ENCODE measurements at places on chromosomes 13 and 19.

DNA sequence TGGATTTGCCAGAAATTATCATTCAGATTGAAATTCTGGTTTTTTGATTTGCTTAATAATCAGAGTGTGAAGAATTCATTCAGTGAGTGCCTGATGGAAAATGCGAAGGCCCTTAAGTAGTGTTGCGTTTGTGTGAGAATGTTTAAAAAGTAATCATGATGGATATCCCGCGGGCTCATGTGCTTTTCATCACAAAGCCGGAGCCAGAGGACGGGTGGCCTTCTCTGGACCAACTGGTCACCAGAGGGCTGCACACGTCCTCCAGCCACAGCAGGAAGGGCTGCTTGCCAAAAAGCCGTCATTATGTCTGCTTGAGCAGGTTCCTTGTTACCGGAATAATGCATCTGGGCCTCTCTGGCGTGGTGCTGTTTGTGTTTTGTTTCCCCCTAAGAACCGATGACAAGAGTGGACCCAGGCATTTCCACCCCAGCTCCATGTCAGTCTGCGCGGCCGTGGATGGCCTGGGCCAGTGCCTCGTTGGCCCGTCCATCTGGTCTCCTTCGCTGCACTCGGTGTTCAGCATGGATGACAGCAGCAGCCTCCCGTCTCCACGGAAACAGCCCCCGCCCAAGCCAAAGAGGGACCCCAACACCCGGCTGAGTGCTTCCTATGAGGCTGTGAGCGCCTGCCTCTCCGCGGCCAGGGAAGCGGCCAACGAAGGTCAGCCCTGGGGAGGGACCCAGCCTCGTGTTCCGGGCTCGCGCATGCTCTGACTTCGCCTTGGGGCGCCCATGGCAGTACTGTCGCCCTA is 497.7 kb downstream of the MYO16 start:
- no peak for DNase-seq

DNA sequence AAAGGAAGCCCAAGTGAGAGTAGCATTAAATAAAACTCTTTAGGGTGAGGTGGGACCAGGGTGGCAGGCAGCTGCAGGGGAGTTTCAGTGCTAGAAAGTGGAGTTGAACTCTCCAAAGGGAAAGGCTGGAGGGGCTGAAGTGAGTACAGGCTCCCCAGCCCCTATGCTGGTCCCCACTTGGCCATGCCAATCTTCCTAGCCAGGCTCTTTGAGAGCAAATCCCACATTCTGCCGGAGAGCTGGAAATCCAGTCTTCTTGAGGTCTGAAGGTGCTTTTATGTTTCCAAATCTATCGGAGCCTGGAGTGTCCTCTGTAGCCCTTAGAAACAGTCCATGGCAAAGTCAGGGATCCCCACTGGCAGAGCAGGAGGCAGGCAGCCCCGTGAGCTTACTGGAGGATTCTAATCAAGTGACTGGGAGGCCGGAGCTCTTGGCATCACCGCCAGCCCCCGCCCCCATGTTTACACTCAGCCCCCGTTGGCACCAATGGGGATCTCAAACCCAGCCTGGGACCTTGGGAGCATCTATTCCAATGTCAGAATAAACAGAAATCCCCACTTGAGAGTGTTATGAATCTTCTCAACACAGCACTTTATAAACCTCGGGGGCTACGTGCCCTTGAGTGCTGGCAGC is 18.3 kb downstream of the ZNF536 start:
- no peak for DNase-seq

GRCh38 chr13:79799059-79799867 is 318.3 kb downstream of the NDFIP2 start:
- no peak for DNase-seq

GRCh38 chr13:109271555-109272541 is 514.5 kb downstream of the IRS2 start:
- peak; percentile 61 for DNase-seq

GRCh38 chr13:31964168-31964567 is 67.4 kb upstream of the FRY start:
- DNase-seq: no peak

GRCh38 chr13:72696579-72696978 is 30.9 kb downstream of the MZT1 start:
- no peak for DNase-seq

DNA sequence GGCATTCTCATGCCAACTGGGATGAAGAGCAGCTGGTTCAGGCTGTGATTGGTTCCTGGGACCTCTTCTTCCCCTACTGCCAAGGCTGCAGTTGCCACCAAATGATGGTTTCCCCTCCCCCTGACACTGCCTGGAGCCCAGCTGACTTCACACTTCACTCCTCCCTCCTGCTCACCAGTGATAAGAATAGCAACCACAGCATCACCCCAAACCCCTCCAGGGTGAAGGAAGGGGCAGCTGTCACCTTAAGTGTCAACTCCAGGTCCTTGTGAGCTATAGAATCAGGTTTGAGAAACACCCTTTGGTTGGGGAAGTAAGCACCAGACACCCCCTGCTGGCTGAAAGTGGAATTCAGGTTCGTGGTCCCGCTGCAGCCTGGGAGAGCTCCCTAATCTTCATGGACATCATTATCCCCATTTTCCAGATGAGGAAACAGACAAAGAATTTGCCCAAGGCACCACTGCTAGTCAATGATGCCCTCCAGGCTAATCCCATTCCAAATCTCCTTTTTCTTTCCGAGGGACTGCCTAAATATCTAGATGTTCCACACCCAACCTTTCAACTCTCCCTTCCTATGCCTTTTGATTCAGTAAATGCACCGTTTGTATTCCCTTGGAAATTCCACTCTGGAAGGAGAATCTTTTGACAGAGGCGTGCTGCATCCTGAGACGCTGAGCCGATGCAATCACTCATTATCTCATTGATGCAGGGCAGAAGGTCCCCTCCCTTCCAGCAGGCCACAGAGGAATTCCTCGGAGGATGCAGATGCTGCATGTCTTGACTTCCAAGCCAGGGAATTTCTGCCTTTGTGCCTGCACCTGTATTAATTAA is 50.6 kb upstream of the UQCRFS1 start:
- peak; percentile 44 for DNase-seq

DNA sequence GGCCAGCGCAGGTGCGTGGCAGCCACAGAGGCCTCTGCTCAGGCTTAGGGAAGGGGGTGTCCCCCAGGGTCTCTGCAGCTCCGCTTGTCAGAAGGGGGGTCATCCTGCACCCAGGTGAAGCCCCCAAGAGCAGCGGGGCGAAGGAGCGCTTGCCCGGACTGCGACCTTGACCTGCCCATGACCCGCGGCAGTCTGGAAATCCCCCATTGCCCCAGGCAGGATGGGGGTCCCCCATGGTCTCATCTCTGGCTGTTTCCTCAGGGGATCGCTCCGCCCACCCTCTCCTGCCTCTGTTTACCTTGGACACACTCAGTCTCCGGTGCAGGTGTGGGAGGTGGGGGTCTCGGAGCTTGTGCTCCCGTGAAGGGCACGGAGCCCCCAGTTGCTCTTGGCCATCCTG is 82.7 kb downstream of the KDM4B start:
- no peak for DNase-seq

- no peak for DNase-seq
These were observed 74.7 kb downstream of the KL start for GRCh38 chr13:33090755-33091414.

- no peak for DNase-seq
These were observed 815 bp downstream of the MAP3K10 start for GRCh38 chr19:40191836-40192646.

GRCh38 chr19:46753420-46754155 is 7.3 kb upstream of the STRN4 start:
- no peak for DNase-seq

GRCh38 chr13:27203854-27204253 is 32.2 kb upstream of the USP12 start:
- no peak for DNase-seq

- no peak for DNase-seq
These were observed 38.1 kb downstream of the DOCK9 start for GRCh38 chr13:98939660-98940191.

DNA sequence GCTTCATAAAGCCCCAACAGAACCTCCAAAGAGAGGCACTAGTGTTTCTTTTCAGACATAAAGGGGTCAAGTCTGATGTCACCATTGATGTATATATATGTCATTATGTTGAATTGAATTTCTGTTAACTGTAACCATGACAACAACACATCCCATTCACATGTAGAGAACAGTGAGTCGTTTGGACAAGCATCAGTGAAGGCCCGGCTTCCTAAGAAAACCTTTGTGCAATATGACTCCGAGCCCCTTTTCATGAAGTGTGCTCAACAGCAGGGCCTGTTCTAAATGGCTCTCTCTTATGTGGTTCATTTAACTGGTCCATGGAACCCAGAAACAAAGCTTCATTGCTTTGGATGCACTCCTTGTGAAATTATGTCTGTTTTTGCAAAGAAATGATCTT is 67.2 kb upstream of the UBL3 start:
- DNase-seq: no peak

DNA sequence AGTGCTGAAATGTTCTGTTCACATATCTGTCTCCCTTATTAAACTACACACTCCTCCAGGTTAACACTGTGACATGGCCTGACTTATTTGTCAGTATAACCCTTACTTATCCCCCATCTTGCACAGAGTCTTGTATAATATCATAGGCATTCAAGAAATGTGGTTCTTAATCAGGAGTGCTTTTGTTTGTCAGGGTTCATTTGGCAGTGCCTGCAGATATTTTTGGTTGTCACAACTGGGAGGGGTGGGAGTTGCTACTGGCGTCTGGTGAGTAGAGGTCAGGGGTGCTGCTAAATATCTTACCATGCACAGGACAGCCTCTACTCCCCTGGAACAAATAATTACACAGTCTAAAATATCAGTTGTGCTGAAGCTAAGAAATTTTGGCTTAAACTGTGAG is 20.4 kb upstream of the OBI1 start:
- no peak for DNase-seq

GRCh38 chr13:112443191-112443994 is 67.2 kb downstream of the SPACA7 start:
- no peak for DNase-seq

- peak; percentile 96 for DNase-seq
These were observed at the start of gene ERVK3-1 for GRCh38 chr19:58305065-58305931. TSS of gene ERVK3-1 (plus strand) at chr19:58305377. CDS start at chr19:58312169, 6,792 bp downstream.

GRCh38 chr13:51630288-51630615 is 46.0 kb downstream of the WDFY2 start:
- no peak for DNase-seq

DNA sequence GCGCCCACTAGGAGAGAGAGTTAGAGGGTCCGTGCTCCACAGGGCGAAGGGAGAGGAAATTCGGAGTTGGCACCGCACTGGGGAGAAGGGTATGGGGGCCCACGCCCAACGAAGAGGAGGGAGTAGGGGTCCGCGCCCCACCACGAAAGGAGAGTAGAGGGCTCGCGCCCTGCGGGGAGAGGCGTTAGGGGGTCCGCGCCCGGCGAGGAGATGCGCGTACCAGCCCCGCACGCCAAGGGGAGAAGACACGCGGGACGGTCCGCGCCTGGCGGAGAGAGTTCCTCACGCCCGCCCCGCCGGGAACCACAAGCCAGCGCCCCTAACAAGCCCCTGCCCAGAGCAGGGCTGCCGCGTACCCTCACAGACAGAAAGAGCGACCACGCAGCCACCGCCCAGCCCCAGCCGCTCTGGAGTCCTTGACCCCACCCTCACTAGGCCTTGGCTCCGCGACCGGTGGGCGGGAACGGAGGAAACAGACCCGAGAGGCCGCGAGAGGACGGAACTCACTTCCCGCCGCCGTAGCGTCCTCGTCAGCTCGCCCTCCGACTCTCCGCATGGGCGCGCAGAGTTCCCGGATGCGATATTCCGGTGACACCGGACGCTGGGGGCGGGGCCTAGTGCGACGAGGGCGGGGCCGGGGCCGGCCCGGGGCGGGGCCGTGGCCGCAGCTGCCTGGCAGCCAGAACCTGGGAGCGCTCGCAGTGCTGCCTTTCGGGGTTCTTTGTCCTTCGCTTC is 20.0 kb upstream of the ZSCAN18 start:
- DNase-seq: no peak

DNA sequence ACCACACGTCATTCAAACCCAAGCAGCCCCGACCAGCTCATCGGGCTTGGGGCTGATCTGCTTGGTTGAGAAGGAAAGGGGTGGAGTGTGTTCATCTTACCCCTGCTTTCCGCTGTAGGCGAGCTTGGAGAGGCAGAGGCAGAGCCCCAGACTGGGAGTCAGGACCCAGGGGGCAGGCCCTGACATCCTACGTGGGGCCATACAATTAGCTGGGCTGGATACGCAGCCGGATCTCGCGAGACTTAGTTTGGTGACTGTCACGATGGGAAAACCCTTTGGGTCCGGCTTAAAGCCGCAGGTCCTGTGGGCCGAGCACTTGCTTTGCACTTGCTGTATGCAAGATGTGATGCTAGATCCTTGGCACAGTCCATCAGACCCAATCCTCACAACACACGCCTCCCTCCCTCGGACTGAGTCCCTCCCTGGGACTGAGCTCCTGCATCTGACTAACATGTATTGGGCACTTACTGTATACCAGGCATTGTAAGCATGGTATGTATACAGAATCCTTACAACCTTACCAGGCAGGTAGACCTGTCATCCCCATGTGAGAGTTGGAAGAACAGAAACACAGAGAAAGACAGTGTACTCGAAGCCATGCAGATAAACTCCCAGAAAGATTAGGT is 3.7 kb downstream of the CEACAM16 start:
- no peak for DNase-seq

GRCh38 chr19:52034051-52034728 is 6.0 kb upstream of the ZNF614 start:
- no peak for DNase-seq

GRCh38 chr19:5345895-5346386 is 5.3 kb upstream of the PTPRS start:
- no peak for DNase-seq

DNA sequence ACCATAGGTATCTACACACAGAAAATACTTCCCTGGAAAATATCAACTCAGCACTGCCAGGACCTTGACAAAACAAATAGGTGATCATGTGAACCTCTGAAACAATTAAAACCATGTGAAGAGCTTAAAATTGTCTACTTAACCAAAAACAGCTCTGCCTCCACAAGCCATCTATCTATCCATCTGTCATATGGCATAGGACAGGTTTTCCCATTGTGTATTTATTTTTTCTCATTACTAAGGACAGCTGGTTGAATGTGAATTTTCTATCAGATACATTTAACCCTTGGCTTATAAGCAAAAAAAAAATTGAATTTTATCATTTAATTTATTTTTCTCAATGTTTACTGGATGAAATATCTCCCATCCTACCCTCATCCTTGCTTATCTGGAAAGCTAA is 279.5 kb downstream of the PCDH9 start:
- DNase-seq: no peak

DNA sequence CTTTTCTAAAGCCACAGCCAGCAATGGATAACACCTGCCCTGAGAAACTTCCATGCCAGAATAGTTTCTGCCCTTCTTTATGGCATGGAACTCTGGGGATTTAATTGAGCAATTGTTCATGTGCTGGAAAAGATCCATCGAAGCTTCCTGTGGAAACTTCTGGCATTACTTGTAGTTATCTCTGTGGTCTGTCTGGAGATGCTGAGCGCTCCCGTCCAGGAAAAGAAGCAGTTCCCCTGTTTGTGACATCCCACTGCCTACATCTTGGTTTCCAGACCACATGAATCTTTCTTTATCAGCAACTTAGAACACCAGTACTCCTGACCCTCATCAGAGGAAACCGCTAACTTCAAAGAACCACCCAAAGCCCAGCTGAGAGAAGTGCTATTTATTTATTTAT is 24.6 kb downstream of the FLT1 start:
- DNase-seq: no peak

All from LoVo (cell line).